ENCODE measurements at places on chromosomes 7 and 10.

DNA sequence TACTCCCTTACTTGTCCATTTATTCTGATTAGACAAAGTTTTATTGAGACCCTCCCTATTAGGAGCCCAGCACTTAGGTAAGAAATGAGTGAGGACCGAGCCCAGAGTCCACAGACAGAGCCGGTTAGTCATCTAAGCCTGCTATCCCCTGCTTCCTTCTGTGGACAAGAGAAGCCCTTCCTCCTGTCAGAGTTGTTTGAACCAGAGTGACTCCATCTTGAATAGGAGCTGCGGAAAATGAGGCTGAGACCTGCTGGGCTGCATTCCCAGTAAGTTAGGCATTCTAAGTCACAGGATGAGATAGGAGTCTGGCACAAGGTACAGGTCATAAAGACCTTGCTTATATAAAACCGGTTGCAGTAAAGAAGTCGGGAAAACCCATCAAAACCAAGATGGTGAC lies 109.1 kb downstream of the CPXM2 start:
- DNase-seq, result no peak

DNA sequence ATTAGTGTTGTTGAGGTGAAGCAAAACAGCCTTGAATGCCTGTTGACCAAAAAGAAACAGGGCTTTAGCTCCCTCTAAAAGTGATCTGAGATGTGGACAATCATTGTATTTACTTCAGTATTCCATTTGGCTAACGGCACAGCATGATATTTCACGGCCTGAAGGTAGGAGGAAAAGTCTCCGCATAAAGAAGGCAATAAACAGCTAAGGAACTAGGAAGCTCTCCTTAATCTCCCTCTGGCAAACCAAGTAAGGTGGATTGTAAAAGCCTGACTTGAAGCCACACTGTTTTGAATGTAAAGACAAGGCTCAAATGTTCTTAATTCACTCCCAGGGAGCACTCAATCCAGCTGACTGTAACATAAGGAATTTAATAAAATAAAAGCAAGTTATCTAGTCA lies 160.0 kb upstream of the ZNF804B start:
- no peak for DNase-seq

- peak; percentile 1 for DNase-seq
These were observed 32.0 kb downstream of the AUTS2 start for GRCh38 chr7:69630292-69630691.

GRCh38 chr10:67978749-67979148 lies 94.3 kb downstream of the SIRT1 start:
- peak; percentile 19 for DNase-seq

DNA sequence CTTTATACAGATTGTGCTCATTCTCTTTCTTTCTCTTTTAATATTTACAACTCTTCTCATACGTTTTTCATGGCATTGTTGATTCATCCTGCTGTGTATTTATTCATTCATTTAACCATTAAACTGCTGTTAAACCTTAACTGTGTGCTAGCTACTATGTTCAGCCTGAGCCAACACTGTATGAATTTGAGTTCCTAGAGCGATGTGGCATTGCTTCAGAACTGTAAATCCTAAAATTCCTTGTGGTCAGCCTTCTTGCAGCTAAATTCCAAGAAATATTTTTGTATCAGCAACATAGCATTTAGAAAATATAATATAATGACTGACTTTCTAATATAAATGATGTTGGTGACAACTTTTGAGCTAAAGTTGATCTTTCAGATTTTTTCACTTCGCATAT lies 184.7 kb upstream of the FZD1 start:
- DNase-seq, result no peak

DNA sequence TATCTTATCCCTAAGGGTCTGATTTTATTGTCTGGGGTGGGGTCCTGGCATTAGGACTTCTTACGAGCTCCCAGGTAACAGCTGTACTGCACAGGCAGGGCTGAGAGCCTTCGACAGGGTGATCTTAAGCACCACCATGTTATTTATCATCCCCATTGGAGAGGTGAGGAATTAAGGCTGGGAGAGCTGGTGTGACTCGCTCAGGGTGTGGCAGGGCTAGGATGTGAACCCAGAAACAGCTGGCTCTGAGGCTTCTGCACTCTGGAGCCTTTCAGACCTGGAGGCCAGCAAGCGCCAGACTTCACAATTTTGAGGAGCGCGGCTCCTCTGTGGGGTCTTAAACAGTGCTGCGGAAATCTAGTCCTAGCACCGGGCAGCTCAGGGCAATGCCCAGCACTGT lies 27.4 kb upstream of the NDST2 start:
- DNase-seq, result no peak

DNA sequence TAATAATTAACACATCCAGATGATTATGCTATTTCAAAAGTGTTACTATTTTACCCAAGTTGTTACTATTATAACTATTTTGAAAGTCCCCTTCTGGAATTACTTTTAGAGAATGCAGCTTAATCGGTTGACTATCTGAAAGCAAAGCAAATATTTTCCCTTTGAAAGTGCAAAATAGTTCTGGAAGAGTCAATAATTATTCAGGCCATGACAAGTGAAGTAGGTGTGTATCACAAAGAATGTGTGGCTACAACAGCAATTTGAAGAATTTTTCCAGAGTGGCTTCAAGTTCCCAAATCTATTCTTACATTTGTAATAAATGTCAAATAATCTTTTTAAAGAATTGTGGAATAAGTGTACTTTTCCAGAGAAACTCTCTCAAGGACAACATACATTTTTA lies 42.8 kb downstream of the RNLS start:
- DNase-seq, result no peak

DNA sequence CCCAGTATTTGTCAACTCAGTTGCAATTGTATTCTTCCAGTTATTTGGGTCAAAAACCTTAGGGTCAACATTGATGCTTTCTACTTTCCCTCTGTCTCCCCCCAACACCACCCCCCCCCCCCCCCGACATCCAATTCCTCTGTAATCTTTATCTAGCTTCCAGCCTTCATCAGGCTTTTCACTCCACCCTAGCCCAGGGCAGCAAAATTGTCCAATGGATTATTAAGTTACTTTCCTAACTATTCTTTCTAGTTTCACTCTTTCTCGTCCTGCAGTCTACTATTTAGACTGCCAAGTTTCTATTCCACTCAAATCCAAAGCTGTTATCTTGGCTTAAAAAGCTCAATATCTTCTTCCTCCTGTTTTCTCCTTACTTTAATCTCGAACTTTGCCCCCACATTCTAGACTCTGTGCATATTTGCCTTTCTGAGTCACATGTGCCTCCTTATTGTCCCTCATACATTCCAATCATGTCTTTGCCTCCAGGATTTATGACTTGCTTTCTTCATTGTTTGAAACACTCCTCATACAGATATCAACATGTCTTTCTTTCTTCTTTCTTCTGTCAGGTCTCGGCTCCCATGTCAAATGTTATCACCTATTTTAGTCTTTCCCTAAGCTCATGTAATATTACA lies 196.6 kb upstream of the TMEM196 start:
- DNase-seq, result no peak

- peak; percentile 69 for DNase-seq
These were observed 52.5 kb downstream of the PRF1 start for GRCh38 chr10:70549962-70550458.

DNA sequence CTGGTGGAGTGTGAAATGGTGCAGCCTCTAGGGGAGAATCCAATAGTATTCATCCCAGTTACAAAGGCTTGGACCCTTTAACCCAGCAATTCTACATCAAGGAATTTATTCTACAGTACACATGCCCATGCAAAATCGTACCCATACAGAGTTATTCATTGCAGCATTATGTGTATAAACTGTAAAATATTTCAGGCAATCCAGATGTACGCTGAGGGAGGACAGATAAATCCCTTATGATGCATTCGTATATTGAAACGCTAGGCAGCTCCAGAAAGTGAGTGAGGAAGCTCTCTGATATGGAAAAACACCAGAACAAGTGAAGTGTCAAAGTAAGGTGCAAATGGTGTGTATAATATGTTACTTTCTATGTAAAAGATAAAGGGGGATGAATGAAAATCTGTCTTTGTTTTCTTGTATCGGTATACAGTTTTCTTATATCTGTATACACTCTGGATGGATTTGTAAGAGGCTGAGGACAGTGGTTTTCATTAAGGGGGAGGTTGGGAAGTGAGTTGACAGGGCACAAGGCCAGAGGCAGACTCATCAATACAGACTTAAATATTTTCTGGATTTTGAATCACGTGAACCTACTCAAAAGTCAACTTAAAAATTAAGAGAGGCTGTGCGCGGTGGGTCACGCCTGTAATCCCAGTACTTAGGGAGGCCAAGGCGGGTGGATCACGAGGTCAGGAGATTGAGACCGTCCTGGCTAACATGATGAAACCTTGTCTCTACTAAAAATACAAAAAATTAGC lies 17.1 kb downstream of the VWA2 start:
- DNase-seq, result no peak

DNA sequence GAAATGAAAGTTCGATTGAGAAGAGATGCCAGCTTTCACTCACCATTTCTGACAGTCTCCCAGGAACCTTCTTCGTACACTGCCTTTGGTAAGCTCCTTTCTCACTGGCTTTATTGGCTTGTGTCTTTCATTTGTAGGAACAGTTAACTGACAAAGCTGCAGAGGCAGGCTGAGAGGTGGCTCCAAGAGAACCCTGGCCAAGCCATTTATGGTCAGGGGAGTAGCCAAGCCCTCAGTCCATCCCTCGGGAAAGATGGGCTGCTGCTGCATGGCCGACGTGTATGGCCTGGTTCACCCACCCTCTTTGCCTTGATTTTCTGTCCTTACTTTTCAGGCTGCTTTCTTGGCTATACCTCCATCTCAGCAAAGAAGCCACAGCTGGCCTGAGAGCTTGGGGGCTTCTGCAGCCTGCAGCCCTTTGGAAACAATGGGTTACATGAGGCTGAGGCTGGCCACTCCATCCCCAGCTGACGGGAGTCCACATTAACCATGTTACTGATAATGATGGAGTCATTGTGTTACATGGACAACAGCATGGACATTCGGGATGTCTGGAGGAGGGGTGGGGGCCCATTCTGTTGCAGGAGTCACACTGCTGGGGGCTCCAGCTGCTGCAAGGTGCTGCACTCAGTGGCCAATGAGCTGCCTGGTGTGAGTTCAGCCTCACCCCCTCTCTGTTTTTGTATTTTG lies at the start of gene OPALIN:
Gene OPALIN, minus strand, starts transcription at position 152 of the 690 bp plus-strand sequence. Its CDS starts 106 bp downstream, at position 46.
- no peak for DNase-seq

DNA sequence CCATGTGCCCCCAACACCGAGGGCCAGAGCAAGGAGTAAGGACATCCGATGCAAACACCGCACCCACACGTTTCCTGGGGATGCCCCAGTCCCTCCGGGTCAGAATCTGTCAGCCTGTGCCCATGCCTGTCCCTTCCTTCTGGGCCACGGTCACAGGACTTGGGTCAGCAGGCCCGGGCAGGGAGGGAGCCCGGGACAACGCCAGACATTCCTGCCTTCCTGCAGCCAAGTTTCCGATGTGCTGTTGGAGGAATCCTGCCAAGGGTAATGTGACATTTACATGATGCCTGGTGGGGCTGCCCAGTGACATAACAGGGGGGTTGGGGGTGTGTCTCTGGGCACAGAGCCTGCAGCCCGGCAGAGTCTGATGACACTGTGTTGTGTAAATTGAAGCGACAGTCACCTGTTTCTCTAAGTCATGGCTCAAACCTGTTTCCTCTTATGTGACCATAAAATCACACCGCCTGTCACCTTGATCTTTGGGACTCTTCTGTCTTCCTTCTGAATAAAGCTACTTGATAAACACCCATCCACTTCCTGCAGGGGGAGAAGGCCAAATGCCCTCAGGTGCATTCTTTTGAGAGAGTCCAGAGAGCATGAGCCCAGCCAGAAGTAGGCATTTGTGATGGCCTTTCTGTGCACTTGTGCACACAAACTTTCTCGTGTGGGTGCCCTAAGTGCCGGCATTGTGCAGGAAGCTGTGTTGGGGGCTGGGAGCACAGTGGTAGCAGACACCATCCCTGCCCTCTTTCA lies 175.3 kb upstream of the RHEB start:
- no peak for DNase-seq

- DNase-seq, result no peak
These were observed 121.4 kb upstream of the INHBA start for GRCh38 chr7:41824284-41824683.

GRCh38 chr7:34081935-34082334 lies 176.6 kb downstream of the BMPER start:
- no peak for DNase-seq

GRCh38 chr10:78860260-78860914 lies 208.4 kb upstream of the ZMIZ1 start:
- DNase-seq, result no peak

DNA sequence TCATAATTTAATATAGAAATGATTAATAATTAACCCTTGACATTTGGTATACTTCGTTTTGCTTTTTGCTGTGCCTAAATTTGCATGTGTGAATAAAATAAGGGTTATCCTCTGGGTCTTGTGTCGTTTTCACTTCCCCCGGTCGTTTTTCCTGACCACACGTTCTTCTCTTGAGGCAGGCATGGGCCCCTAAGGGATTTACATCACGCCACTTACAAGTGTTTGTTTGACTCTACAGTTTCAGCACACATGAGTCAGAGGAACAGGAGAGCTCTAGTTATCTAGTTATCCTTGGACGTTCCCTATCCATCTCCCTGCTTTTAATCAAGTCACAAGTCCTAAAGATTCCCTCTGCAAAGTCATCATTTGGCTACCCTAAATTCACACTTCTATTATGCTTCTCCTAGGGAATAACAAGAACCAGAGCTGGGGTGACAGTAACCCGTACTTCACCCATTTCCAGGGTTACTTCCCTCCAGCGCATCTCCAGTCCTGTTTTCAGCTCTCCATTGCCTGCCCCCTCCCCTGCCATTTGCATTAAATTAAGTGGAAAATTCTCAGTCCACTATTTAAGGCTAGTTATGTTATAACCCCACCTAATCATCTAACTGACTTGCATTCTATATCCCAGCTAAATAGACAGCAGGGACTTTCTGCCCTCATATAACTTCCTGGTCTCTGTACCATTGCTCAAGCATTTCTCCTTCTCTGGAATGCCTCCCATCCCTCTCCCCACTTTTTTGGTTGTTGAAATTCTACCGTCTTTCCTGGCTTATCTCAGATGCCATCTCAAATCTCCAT lies 206.9 kb downstream of the PTEN start:
- DNase-seq, result no peak

DNA sequence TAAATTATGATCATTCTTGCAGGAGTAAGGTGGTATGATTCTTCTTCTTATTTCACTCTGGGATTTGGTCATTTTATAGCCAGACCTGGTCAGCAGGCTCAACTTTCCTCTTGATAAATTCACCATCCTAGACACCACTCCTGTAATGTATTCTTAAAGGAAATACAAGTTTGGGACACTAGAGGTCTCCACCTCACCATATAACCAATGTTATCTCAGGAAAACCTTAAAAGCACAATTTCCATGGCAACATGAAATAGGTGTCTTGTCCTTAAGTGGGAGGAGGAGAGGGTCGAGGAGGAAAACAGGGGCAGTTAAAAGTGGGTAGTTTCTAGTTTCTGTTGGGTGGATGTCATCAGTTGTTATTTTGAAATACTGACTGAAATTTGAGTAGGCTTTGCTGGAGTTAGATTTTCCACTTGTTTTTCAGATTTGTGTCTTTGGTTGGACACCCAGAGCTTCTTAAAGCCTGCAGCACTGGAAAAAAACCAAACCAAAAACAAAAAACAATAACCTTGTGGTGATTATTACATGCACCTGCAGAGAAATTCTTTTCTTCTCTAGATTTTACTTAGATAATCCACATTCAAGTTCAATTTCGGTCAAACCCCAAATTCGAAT lies 163.1 kb downstream of the PRKCQ start:
- peak; percentile 60 for DNase-seq
